NCI-H774 (cell line): ENCODE measurements at places on chromosomes 16 and 17.

- DNase-seq: no peak
Observed at GRCh38 chr16:73321853-73322252, 273.9 kb upstream of the ZFHX3 start.

- no peak for DNase-seq
Observed at GRCh38 chr17:77814091-77814772, 144.3 kb upstream of the TNRC6C start.

DNA sequence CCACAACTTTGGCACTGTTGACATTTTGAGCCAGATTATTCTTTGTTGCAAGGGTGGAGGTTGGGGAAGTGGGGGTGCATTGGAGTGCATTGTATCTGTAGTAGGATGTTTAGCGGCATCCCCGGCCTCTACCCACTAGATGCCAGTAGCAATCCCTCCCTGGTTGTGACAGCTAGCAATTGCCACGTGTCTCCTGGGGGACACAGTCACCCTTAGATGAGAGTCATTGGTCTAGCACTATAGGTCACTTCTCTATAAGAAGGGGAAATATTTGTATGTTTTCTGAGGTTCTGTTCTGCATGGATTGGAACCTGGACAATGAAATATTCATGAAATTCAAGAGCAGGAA lies 32.4 kb downstream of the MSI2 start:
- DNase-seq: no peak

- no peak for DNase-seq
Observed at GRCh38 chr17:72299100-72299499, 178.3 kb downstream of the SOX9 start.

- no peak for DNase-seq
Observed at GRCh38 chr17:42233994-42234393, 39.7 kb upstream of the GHDC start.

- no peak for DNase-seq
Observed at GRCh38 chr16:31253642-31254045, 6.1 kb upstream of the ITGAM start.

GRCh38 chr16:86378831-86379504 lies 131.4 kb upstream of the FOXF1 start:
- no peak for DNase-seq

- no peak for DNase-seq
Observed at GRCh38 chr16:15650698-15651171, 690 bp downstream of the NDE1 start.

GRCh38 chr16:67931712-67932461 lies at the start of gene CTRL:
CTRL (minus strand) TSS chr16:67931862; CDS start chr16:67931852, 10 bp downstream.
- DNase-seq: no peak

- DNase-seq: no peak
Observed at GRCh38 chr16:88015806-88016140, 64.5 kb downstream of the BANP start.
